EH (cell line): ENCODE measurements at places on chromosomes 16 and 17.

DNA sequence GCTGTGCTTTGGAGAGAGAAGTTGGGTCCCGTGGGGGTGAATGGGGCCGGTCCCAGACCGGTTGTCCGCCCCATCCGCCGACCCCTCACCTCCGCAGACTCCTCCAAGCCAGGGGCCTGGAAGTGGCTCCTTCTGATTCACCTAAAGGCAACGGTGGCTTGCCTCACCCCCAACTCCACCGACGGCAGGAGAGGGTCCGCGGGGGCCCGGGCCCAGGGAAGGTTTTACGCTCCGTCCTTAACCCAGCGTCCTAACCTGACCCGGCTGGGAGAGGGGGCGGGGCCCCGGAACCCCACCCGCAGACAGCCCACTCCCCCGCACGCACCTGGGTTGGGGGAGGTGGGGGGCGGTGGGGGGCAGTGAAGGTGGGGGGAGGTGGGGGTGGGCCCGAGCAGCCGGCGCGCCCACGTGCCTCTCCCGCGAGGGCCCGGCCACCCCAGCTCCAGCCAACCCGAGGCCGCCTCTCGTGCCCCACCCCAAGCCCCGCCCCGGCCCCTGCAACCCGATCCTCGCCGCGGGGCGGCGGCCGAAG lies 12.7 kb upstream of the CD300A start:
- DNase-seq, result no peak

DNA sequence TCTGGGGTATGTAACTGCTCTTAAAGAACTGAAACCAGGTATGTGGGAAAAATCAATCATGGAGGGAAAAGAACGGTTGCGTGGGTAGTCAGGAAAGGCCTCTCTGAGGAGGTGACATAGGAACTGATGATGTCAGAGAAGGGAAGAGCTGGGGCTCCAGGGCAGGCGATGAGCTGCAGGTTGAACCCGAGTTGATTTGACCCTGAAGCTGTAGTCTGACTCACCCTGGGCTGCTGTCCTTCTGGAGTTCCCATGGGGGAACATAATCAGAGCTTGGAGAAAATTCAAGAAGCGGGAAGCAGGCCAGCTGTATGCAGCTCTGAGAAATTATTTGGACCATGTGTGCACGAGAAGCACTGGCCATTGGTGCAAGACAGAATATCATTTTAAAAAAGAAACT lies 16.7 kb downstream of the SLC6A2 start:
- DNase-seq, result peak; percentile 64

DNA sequence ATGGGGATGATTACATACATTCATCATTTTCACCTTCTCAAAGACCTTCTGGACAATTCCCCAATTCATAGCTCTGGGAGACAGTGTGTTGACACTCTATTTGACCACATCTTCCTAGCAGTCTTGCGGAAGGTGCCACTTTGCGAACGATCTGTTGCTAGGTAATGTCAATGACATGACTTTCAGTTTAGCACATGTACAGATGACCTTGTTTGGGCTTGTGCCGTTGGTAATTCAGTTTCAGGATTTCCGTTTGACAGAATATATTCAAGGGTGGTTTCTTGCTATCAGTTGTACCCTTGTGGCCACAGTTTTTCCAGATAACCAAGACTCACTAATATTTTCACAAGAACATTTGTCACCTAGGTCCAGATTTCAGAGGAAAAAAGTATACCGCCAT lies 478.2 kb downstream of the WWOX start:
- DNase-seq, result no peak

DNA sequence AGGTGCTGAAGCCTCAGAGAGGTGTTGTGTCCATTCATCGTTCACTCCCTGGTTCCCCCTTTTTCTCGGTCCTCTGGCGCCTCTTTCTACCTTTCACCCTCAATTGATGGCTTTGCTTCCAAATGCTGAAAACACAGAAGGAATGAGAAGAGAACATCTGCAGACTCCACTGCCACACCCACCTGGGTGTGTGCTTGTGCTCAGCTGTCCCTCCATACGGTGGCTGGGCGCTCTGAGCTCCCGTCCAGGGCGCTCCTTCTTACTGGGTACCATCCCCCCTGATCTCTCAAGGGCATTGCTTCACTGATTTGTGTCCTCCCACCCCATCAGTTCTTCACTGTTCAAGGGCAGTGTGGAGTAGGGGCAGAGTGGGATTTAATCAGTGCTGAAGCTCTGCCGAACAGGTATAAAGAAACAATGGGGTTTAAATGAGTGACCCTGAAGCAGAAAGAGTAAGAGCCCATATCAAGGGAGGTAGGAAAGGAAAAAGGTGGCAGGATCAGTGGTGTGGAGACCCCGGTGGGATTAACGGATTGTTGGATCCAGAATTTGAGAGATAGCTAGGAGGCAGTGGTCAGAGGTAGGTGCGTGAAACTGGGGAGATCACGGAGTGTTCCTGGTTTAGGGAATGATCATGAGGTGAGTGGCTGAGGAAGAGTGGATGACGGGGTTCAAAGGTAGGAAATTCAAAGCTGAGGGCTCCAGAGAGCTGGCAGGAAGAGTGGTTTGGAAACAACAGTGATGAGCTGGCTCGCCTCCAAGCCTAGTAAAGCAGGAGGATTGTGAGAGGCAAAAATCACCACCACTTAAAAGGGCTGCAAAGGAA lies 40.8 kb downstream of the MRTFB start:
- peak; percentile 32 for DNase-seq

GRCh38 chr17:68318103-68318991 lies 27.1 kb downstream of the ARSG start:
- DNase-seq, result peak; percentile 33

- DNase-seq, result no peak
Measured at GRCh38 chr16:5895976-5896375, 798.4 kb upstream of the EEF2KMT start.

DNA sequence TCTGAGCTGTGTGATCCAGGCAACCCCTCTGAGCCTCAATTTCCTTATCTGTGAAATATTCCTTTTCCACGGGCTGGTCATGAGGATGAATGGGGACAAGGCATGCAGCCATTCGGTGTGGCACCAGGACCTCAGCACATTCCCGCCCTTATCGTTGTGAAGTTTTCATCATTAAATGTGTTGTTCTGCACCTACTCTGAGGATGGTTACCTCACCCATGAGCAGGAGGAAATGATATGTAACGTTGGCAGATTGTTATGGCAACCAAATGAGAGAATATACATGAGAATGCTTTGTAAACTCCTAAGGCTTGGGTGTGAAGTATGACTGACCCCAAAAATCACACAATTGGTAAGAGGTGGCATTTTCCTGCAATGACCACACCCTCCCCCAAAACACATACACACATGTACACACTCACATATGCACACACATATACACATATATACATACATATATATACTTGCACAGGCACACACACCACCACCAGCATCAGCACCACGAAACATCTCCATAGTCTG lies 39.5 kb downstream of the SMARCE1 start:
- DNase-seq, result no peak

GRCh38 chr16:5041600-5042133 lies 7.9 kb upstream of the NAGPA start:
- DNase-seq, result peak; percentile 48

DNA sequence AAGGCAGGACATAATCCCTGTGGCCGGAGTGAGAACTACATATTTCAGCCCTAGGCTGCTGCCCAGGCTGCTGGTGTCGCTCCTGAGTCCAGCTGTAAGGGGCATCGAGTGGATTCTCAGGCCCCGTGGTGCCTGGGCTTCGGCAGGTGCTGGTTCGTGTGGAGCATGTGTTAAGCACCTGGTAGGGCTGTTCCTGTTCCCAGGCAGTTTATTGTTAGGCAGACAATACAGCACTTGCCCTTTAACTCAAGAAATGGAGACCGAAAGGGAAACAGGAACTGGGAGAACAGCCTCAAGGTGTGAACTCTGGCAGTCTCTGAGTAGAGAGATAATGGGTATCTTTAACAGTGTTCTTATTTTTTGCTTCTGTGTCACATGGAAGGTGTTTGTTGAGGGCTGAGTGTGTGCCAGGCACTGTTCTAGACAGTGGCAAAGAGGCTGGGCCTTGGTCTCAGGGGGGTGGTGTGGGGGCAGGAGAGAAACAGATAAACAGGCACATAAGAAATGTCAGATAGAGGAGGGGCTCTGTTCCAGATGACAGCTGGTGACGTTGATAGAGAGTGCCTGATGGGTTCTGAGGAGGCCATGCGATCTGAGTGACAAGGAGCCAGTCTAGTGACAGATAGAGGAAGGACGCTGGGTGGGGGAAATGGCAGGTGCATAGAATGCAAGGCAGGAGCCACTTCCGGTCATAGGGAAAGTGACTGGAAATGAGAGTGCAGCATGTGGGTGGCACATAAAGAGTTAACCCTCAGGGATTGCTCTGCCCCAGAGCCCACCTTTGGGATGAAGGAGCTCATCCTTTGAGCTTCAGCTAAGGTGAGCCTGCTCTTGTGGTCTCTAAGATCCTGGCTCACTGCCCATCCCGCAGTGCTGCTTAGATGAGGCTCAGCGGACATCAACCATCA lies 33.8 kb downstream of the EPN2 start:
- DNase-seq, result no peak

DNA sequence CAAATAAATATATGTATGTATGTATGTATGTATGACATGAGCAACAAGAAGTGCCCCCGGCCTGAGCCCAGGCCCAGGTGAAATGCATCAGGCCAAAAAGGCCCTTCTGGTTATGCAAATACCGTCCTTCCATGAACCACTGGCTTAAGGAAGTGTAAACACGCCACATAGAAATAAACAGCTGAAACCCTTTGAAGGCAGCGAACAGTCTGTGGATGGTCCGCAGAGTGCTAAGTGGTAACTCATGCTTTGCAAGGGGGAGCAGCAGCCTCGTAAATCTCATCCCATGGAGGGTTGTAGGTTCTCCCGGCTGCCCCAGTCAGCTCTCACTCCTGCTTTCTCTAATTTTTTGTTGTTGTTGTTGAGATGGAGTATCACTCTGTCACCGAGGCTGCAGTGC lies 36.7 kb downstream of the COTL1 start:
- no peak for DNase-seq

GRCh38 chr17:12973496-12974004 lies 44.3 kb downstream of the ELAC2 start:
- peak; percentile 5 for DNase-seq

DNA sequence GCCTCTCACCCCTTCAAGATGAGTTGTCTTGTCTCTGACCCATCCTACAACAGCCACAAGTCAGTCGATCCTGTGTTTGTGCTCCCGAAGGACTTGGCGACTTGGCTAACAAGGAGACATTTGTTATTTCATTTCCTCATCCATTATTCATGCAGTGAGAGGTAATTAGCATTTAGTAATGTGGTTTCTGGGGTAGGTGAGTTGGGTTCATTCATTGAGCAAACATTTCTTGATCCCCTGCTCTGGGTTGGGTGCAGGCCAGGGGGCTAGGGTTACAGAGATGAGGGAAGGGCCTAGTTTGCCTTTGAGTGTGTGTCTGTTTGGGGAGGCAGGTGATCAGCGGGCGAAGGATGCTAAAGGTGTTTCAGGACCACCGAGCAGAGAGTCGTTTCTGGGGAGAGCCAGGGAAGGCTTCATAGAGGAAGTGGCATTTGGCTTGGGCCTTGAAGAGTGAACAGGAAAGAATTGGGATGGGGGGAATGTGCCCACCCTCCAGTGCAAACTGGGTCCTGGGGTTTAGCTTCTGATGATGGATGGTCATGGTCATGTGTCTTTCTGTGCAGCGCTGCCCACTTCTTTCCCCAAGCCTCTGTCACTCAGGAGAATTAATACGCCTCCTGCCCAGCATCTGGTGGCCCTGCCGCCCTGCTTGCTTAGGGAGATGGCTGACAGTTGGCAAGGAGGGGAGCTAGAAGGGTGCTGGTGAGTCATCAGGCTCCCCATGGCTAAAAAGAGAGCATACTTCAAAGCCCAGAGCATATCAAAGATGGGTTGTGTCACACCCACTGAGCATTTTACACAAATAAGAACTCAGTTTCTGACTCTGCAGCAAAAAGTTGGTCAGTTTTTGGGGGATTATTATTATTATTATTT lies 38.5 kb downstream of the MSI2 start:
- DNase-seq, result peak; percentile 66

DNA sequence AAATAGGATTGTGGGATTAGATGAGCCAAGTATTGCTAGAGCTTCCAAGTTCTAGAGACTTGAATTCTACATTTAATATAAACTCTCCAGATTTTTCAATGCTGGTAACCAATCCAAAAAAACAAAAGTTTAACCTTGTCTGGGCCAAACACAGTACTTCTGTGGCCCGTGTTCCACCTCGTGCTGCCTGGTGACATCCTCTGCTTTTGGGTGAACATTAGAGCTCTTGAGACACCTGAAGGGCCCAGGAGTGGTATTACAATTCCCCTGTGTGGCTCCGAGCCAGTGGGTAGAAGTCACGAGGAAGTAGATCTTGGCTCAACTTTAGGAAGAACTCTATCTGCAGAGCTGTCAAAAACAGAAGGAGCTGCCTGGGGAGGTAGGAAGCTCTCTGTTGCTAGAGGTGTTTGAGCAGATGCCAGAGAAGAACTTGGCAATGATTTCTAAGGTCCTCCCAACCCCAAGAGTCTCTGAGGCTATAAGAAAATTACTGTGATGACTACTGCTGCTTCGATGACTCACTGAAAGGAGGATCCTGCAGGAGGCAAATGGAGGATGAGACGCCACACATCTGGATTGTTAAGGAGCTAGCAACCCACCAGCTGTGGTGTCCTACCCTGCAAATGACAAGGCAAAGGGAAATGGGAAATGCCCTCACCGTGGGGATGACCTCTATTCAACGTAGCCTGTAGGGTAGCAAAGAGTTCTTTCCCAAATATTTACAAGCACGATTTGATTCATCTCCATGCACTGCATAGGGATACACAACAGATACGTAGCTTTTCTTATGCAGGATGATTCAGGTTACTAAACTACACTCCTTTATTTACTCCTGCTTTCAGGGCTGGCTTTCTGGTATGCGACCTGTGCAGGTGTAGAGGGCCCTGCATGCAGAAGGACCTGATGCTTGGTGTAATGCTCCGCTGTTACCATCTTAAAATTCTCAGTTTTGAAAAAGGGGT lies 45.8 kb upstream of the GAS7 start:
- peak; percentile 3 for DNase-seq

- DNase-seq, result no peak
Measured at GRCh38 chr17:63338272-63338671, 107.8 kb downstream of the CYB561 start.

DNA sequence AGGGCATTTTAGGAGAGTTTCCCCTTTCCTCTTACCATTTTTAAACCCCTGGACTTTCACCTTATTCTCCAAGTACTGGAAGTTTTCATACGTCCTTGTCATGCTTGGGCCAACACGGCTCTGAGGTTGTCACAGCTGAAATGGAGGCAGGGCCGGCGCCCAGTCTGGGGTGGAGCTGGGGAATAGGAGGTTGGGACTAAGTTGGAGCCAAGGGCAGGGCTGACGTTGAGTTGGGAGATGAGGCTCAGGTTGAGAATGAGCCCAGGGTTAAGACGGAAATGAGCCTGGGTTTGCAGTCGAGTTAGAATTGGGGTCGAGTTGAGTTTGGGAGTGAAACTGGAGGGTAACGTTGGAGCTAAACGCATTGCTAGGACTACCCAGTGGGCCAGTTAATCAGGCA lies 1.3 kb downstream of the CLEC10A start:
- DNase-seq, result no peak

DNA sequence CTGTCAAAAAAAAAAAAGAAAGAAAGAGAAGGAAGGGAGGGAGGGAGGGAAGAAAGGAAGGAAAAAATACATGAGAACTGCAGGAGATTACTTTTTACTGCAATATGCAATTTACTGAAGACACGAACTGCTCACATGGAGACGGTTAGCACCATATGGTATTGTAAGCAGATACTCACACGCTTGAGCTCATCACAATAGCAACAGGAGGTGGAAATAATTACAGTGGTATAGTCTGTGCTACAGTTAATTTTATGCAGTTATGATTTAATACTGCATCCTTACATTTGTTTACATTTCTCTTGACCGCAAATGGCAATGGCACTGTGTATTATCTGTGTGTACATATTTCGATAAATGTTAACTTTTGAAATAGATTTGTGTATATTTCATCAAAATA lies 21.4 kb upstream of the SLC46A1 start:
- DNase-seq, result no peak

GRCh38 chr16:17193566-17194100 lies 277.1 kb downstream of the XYLT1 start:
- no peak for DNase-seq
